ENCODE measurements at places on chromosomes 7 and 10. TPM values are rescaled to one million over a fixed set of nuclear protein-coding genes. Genes with fewer than 3 reads are reported as not detected.

The SEMA3C gene
- 80.4 TPM for total RNA-seq

The BLNK gene
- 6.6 TPM for total RNA-seq

The PGAM2 gene
- total RNA-seq, result 9.7 TPM

The TMEM236 gene
- total RNA-seq, result 44.1 TPM

The ERVW-1 gene
- not detected for total RNA-seq

The ADGRA1 gene
- total RNA-seq, result 0.16 TPM

The CD36 gene
- total RNA-seq, result 12.8 TPM

The BZW2 gene
- total RNA-seq, result 135 TPM
